Tibial nerve (tissue), 4 donors: ENCODE measurements at places on chromosomes 7 and 10. TPM values are rescaled to one million over a fixed set of nuclear protein-coding genes. Genes with fewer than 3 reads are reported as not detected.

DNA sequence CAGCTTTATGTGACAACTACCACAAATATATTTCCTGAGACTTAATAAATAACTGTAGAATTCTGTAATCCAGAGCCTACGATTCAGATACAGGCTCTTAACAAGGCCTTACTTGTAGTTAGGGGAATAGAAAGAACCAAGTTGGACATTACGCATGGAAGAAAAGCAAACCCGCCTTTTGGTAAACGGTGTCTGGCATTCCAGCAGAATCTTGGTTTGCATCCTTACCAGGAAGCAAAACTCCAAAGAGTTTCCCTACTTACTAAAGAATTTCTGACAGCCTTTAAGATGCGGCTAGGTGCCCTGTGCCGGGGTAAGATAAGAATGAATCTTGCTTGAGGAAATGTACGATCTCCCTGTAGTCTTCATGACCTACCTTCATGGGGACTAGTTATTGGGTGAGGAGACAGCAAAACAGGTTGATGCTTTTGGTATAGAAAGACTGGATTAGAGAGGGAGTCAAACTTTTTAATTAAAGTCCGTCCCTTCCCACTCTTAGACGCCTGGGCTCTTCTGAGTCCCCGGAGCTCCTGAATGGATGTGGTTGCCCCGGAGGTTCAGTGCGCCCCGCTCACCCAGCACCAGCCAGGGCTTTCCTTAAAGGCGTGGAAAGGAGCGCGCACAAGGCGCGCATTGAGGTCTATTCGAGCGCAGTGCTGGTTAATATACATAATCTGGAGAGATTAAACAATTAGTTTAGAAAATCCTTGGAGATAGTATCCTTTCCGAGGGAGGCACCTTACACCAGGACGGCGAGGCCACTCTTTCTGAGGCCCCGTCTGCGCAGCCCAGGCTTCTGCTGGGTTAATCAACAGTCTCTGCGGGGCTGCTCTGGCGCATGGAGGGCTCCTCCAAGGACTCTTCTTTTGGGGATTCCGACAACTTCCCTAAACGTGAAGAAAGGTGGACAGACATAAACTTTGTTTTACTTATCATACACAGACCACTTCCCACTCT is 11.5 kb downstream of the PTF1A start:
- no peaks in the 10 kb centered on the region for H3K4me1 ChIP-seq
- H3K4me3 ChIP-seq: no peak overlapping the region
- no peak overlapping the region for H3K27ac ChIP-seq
- H3K27me3 ChIP-seq: no peaks in the 10 kb centered on the region
- DNase-seq: no peak
- H3K36me3 ChIP-seq: no peaks in the 10 kb centered on the region

- DNase-seq: no peak
- H3K36me3 ChIP-seq: no peaks in the 10 kb centered on the region
- no peaks in the 10 kb centered on the region for H3K27me3 ChIP-seq
- H3K27ac ChIP-seq: no peak overlapping the region
Observed at GRCh38 chr10:15440204-15440711, 69.2 kb upstream of the FAM171A1 start.

DNA sequence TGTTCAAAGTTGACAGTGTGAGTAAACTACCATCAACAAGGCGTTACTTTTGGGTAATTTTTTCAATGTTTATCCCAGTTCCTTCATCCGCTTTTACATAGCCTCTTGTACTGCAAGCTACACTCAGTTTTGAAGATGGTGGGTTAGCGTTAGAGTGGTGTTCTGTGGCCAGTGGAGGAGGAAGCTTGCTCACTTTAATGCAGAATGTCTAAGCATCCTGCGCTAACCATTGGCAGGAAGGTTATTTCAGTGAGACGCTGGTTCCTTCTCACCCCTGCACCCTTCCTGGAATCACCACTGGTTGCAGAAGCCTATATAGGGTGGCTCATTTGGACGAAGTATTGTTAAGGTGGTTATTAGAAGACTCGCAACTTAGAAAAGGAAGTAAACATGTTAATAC is 159.1 kb downstream of the CELF2 start:
- H3K36me3 ChIP-seq: no peaks in the 10 kb centered on the region
- no peaks in the 10 kb centered on the region for H3K4me1 ChIP-seq
- no peaks in the 10 kb centered on the region for H3K27me3 ChIP-seq
- peak overlapping the region; percentile 19 for H3K4me3 ChIP-seq
- no peak for DNase-seq

Gene CDK14
- total RNA-seq: 30.4 TPM

GRCh38 chr7:154255324-154255723 is 203.1 kb downstream of the DPP6 start:
- no peaks in the 10 kb centered on the region for H3K4me1 ChIP-seq
- no peak overlapping the region for H3K27ac ChIP-seq
- no peak overlapping the region for H3K4me3 ChIP-seq
- DNase-seq: no peak
- H3K27me3 ChIP-seq: no peaks in the 10 kb centered on the region
- H3K36me3 ChIP-seq: no peaks in the 10 kb centered on the region

DNA sequence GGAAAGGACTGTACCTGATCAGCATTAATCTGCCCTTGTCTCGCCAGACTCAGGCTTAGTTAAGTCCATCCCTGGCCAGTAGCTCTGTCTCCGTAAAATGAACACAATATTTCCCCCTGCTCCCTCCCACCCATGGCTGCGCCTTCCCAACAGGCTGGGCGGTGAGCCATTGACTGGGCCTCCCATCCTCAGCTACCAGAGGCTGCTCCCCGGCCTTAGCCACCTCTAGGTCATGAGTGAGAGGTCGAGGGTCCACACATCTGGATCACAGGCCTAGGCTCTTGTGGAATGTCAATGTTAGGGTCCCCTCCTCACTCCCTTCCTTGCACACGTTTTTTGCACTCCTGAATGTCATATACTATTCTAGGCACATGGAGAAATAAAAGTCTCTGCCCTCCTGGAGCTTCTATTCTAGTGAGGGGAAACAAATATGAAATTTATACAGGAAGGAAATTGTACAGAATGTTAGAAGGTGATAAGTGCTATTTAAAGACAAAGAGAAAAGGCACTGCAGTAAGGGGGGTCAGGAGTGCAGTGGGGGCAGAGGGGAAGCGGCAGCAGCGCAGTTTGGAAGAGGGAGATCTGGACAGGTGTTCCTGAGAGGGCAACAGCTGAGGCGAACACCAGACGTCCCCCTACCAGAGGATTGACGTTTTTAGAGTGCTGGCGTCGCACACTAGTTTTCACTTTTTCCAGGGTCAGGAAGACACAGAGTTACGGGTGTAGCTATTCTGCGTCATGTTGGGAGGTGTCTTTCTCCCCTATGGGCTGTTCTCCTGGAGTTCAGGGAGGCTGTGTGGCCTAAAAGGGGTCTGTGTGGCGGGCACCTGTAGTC is 17.2 kb upstream of the EIF5AL1 start:
- H3K36me3 ChIP-seq: no peaks in the 10 kb centered on the region
- no peak overlapping the region for H3K4me3 ChIP-seq
- no peak overlapping the region for H3K27ac ChIP-seq
- H3K4me1 ChIP-seq: no peaks in the 10 kb centered on the region

Gene BTBD16
- total RNA-seq: 0.42 TPM

Gene ITIH2
- not detected for total RNA-seq

Gene SPDYE2
- not detected for total RNA-seq

DNA sequence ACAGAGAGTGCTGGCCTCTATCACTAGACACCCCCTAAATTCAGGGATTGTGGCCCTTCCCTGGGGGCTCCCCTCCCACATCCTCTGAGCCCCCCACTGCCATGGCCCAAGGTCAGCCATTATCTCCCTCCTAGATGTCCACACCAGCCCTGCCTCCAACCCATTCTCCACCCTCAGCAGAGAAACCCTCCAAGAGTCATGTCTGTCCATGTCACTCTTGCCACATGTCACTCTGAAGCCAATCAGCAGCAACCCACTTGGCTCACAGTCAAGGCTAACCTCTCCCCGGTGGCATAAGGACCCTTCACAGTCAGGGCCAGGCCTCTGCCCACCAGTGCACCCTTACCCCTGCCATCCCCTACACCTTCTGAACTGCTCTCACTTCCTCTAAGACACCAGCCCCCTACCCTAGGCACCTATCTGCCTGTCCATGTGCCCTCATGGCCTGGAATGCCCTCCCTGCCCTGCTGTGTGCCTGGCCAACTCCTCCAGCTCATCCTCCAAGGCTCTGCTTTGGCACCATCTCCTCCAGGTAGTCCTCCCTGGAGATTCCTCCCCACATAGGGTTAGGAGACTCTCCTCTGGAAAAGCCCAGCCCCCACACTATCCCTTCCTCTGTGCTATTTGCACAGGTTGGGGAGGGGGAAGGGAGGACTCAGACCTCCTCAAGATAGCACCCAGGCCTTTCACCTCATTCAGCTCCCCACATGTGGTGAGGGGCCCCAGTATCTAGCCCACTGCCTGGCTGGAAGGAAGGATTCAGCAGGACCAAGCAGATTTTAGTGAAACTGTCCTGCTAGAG is 83.7 kb downstream of the GRID1 start:
- no peak overlapping the region for H3K27ac ChIP-seq
- no peaks in the 10 kb centered on the region for H3K27me3 ChIP-seq
- H3K4me1 ChIP-seq: no peaks in the 10 kb centered on the region
- H3K4me3 ChIP-seq: no peak overlapping the region
- H3K36me3 ChIP-seq: no peaks in the 10 kb centered on the region

- H3K4me3 ChIP-seq: no peak overlapping the region
- no peaks in the 10 kb centered on the region for H3K27me3 ChIP-seq
- H3K27ac ChIP-seq: no peak overlapping the region
Observed at GRCh38 chr7:155974186-155974897, 162.1 kb upstream of the SHH start.

DNA sequence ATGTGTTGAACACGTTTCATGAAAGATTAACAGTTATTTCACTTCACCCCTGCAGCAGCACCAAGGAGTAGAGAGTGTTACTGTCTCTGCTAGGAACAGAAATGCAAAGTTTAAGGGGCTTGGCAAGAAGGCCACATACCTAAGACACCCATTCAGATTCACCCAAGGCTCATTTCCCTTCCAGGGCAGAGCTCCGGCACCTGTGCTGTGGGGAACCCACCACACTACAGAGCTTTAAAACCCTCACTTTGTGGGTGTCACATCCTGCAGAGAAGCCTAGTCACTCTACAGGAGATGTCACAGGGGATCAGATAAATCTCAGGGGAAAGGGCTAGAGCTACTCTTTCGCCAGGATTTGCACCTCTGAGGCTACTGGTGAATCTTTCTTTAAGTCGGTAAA is 176.1 kb upstream of the KLF6 start:
- no peaks in the 10 kb centered on the region for H3K27me3 ChIP-seq
- no peaks in the 10 kb centered on the region for H3K4me1 ChIP-seq
- no peak for DNase-seq
- H3K4me3 ChIP-seq: no peak overlapping the region
- no peaks in the 10 kb centered on the region for H3K36me3 ChIP-seq

DNA sequence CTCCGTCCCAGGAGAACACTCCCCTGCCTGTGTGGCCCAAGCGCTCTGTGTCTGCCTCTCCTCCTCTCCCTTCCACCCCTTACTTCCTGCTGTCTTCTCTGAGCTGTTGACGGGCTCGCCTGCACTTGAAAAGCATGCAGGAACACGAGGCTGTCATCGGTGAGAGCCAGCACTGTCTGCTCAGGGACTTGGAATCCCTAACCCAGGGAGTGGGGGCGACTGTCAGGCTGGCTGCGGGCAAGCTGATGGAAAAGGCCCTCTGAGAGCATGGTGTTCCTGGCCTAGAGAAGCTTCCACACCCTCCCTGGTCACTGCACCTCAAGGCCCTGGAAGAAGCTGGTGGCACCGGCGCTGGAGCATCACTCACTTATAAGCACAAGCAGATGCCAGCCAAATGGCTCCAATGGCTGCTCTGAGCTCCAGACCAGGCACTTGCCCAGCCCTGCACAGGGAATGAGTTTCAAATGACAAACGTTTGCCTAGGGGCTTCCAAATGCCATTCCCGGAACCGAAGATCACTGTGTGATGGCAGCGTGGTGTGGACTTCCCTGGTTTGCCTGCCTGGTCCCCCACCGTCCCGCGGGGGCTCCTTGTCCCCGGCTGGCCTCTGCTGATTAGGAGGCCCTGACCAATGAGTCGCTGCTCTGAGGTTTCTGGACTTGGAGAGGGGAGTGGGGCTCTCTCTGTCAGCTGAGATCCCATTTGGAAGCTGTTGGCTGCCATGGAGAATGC is 56.7 kb upstream of the EBF3 start:
- no peak for DNase-seq
- no peaks in the 10 kb centered on the region for H3K4me1 ChIP-seq
- no peak overlapping the region for H3K27ac ChIP-seq
- H3K27me3 ChIP-seq: no peaks in the 10 kb centered on the region
- H3K36me3 ChIP-seq: no peaks in the 10 kb centered on the region

GRCh38 chr10:128062331-128062880 is 63.8 kb downstream of the MKI67 start:
- peaks cover 38% of the 10 kb centered on the region for H3K4me1 ChIP-seq
- no peaks in the 10 kb centered on the region for H3K27me3 ChIP-seq
- peak; percentile 5 for DNase-seq
- no peaks in the 10 kb centered on the region for H3K36me3 ChIP-seq
